Daoy (cell line): ENCODE measurements at places on chromosomes 7 and 10. TPM values are rescaled to one million over a fixed set of nuclear protein-coding genes. Genes with fewer than 3 reads are reported as not detected.

PRR15 gene
- 2.3 and 3.5 TPM in 2 replicates for total RNA-seq

RAMP3 gene
- total RNA-seq = not detected in 2 replicates

NKX1-2 gene
- not detected in 2 replicates for total RNA-seq

- DNase-seq = no peak
These were observed 31.6 kb upstream of the AGK start for GRCh38 chr7:141519623-141520022.

- no peak for DNase-seq
These were observed 11.5 kb upstream of the TSGA13 start for GRCh38 chr7:130697820-130698219.

GRCh38 chr7:128281605-128282380 is 40.7 kb downstream of the LEP start:
- DNase-seq = no peak

- no peak for DNase-seq
These were observed 142.5 kb upstream of the SP8 start for GRCh38 chr7:20929199-20929598.

- DNase-seq = peak; percentile 30
These were observed 135.9 kb downstream of the CUX1 start for GRCh38 chr7:101953248-101953819.

GRCh38 chr10:102605712-102606111 is 38.6 kb upstream of the TRIM8 start:
- peak; percentile 56 for DNase-seq

DNA sequence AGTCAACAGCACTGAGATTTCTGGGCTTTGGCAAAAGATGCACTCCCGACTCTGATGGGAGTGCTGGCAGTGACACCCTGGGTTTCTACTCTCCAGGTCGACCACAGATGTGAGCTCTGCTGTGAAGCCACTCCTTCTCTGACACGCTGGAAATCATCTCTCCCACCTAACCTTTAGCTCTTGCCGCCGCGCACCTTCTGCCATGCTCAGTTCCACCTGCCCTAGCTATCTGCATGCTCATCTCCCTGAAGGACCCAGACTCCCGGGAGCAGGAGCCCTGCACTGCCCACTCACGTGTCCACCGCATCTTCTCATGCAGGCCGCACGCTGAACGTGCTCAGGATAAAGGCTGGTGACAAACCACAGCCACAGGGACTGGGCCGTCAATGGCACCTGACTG is 174.8 kb downstream of the TNS3 start:
- DNase-seq = no peak

GRCh38 chr7:9680713-9681112 is 1247.3 kb downstream of the NXPH1 start:
- no peak for DNase-seq
